ENCODE measurements at places on chromosomes 5 and 9. TPM values are rescaled to one million over a fixed set of nuclear protein-coding genes. Genes with fewer than 3 reads are reported as not detected.

GRCh38 chr5:111385051-111385450 is 127.3 kb downstream of the STARD4 start:
- DNase-seq: no peak

GRCh38 chr5:139104577-139105276 is 93.4 kb downstream of the SIL1 start:
- DNase-seq: peak; percentile 41

GRCh38 chr5:88109818-88110217 is 158.8 kb downstream of the TMEM161B start:
- no peak for DNase-seq

GRCh38 chr9:34493972-34494535 is 28.7 kb downstream of the ENHO start:
- no peak for DNase-seq

DNA sequence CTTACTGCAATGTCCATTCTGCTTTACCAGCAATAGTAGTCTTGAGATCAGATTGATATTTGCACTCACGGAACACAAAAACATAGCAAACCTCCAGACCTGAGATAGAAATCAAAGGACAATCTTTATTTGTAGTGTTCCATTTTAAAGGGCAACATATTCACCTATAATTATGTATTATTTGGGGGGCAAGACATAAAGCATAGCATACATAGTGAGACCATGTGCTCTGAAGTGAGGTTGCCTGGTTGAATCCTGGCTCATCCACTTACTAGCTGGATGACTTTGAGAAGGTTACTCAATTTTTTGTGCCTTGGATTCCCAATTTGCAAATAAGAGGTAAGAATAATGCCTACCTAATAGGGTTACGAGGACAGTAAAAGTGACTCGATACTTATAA is at the start of gene OR1B1:
TSS of gene OR1B1 (minus strand) at position 101 of the 400 bp plus-strand sequence.
- no peak for DNase-seq

GRCh38 chr5:122703203-122703602 is 71.7 kb upstream of the SNX2 start:
- DNase-seq: no peak

GARIN3 gene
- not detected for polyA plus RNA-seq

- DNase-seq: no peak
These were observed 163.4 kb downstream of the ICE1 start for GRCh38 chr5:5585751-5586341.

FOXD4L5 gene
- not detected for polyA plus RNA-seq

- DNase-seq: no peak
These were observed 75.0 kb downstream of the TLE1 start for GRCh38 chr9:81614335-81614734.

GRCh38 chr5:136269973-136270372 is 77.0 kb upstream of the SMIM32 start:
- DNase-seq: no peak

- DNase-seq: no peak
These were observed 281.1 kb upstream of the MAP3K1 start for GRCh38 chr5:56534102-56534829.

DNA sequence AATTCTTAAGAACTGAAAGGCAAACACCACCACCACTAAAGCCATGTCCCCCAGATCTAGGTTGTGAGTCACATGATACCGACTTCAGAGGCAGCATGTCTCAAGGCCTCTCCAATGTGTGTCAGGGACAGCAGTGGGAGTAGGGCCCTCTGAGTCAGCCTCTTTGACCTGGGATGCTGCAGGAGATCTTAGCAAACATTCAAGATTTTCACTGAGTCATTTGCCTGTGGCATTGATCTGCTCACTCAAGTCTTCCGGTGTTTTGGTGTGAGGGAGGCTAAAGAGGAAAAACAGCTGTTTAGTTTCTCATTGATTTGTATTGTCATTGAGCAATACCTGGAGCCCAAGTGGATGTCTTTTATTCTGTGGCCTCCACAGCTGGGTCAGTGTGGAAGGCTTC is 36.1 kb downstream of the TMC1 start:
- DNase-seq: peak; percentile 84

DNA sequence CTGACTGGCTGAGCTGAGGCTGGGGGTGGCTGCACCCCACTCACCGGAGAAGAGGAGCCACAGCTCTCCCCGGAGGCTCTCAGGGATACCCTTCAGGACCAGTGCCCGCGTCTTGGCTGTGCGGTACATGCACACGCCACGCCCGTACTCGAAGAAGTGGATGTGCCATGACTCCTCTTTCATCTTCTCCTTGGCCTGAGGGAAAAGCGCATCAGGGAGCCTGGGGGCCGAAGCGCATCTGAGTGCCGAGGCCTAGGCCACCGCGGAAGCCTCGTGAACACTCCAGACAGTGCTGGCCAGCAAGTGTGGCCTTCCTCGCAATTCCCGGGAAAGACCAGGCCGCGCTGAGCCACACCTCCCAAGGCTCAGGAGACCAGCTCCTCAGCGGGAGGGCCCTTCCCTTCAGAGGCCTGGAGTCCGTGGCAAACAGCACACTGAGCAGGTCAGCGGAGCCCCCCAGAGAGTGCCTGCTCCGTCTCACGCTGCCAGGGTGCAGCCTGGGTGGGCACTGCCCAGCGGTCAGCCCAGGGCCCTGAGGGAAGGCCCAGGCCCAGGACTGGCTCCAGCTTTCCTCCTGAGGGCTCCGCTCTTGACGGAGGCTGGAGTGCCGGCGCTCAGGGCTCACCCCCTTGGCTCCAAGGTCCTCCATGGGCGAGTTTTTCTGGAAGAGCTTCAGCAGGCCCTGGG is 20.5 kb upstream of the MRNIP start:
- no peak for DNase-seq

OSMR gene
- polyA plus RNA-seq: 43.4 TPM

S100Z gene
- not detected for polyA plus RNA-seq

GRCh38 chr9:111759762-111760639 is 34.7 kb downstream of the SHOC1 start:
- DNase-seq: peak; percentile 63

DNA sequence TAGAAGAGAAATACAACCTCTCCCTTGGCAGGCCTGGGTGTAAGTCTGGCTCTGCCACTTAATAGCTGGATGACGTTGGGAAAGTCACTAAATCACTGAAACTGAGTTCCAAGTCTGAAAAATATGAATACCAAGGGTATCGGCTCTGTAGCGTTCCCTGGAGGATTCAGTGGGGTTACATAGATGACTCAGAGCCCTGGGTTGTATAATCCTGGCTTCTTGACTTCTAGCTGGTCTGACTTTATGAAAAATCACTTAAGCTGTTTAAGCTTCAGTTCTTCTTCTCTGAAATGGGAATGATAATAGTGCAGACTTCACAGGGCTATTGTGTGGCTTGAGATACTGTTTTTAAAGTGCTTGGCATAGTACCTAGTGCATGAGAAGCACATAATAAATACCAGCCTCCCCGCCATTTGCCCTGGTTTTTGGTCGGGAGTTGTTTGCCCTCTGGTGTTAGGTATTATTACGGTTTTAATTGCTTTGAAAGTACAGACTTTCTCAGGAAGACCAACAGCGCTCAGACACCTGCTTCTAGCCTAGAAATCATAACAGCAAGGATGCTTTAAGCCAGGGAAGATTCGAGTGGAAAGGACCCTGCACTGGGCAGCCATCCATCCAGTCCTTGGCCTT is 43.0 kb downstream of the CYFIP2 start:
- DNase-seq: no peak

GRCh38 chr5:151682751-151683331 is 3.9 kb downstream of the SPARC start:
- no peak for DNase-seq

DNA sequence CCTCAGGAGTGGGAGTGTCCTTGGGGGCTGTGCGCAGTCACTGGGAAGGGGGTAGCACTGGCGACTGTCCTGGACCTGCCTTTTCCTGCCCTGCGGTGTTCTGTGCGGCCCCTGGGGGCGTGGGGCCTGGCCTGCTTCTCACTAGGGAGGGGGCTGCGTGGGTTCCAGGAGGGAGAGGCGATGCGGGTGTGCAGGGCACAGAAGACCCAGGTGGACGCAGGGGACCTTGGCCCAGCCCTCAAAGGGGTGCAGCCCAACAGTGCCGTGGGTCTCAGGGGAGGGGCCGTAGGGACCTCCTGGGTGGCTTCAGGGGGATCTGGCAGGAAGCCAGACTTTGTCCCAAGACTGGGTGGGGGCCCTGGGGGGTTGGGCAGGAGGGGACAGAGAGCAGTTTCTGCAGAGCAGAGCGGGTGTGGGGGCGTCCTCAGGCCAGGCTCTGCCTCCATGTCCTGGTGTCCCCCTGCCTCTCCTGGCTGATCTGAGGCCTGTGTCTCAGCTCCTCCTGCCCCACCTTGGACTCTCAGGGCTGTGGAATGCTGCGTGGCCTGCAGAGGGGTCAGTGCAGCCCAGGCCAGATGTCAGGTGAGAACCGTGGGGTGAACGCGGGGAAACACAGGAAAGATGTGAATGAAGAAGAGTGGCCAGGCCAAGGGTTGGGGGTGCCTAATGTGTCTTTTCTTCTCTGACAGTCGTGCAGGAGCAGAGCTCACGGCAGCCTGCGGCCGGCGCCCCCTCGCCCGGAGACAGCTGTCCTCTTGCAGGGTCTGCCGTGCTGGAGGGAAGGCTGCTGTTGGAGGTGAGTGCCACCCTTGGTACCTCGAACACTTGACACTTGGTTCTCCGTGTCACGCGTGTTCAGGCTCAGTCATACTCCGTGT is 54.6 kb downstream of the AHRR start:
- no peak for DNase-seq

DNA sequence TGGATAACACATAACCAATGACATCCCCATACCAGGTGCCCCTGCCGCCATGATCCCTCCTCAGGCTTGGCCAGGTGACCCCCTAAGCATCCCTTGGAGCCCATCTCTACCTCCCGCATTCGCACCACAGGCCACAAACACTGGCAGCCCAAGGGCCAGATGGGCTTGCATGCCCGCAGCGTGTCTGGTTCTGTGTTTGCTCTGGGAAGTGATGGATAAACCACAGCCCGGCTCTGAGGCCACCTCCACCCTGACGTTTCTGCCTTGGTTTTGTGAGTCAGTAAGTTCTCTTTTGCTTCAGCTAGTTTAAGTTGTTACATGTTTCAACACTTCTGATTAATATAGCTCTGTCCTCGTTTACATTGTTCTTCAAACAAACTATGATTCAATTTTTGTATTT is 172.4 kb upstream of the PHYKPL start:
- DNase-seq: no peak

- DNase-seq: no peak
These were observed 990.1 kb upstream of the C9orf72 start for GRCh38 chr9:28563291-28563934.

- DNase-seq: no peak
These were observed 55.0 kb upstream of the KCNMB1 start for GRCh38 chr5:170444181-170444580.

DNA sequence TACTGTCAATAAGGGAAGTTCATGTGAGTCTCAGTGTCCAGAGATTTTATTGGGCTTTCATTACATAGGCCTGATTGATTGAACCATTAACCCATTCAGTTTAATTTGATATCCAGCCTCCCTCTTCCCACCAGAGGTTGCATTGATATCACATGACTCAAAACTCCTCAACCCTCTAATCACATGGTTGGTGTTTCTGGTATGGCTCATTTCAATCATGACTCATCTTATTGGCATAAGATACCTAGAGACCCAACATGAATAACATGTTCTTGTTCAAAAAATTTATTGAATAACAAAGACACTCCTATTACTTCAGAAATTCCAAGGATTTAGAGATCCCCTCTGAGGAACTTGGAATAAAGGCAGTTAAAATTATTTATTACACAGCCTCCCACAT is 982.2 kb downstream of the TLE1 start:
- DNase-seq: no peak

DNA sequence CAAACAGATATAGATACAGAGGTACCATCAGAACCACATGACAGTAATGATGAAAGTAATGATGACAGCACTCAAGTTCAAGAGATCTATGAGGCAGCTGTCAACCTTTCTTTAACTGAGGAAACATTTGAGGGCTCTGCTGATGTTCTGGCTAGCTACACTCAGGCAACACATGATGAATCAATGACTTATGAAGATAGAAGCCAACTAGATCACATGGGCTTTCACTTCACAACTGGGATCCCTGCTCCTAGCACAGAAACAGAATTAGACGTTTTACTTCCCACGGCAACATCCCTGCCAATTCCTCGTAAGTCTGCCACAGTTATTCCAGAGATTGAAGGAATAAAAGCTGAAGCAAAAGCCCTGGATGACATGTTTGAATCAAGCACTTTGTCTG is 69.2 kb downstream of the VCAN start:
- no peak for DNase-seq

- DNase-seq: no peak
These were observed 8.3 kb upstream of the NDFIP1 start for GRCh38 chr5:142100307-142100706.

DNA sequence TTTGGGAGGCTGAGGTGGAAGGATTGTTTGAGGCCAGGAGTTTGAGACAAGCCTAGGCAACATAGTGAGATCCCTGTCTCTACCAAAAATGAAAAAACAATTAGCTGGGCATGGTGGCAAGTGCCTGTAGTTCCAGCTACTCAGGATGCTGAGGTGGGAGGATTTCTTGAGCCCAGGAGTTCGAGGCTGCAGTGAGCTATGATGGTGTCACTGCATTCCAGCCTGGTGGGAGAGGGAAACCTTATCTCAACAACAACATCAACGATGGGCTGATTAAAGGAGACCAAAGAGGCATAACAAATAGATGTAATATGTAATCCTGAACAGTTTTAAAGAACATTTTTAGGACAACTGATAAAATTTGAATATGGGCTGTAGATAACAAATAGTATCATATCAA is 34.2 kb upstream of the PANK3 start:
- no peak for DNase-seq

- DNase-seq: no peak
These were observed 9.4 kb upstream of the MAPK9 start for GRCh38 chr5:180301253-180301652.

NIPAL4 gene
- 2.2 TPM for polyA plus RNA-seq

MCCC2 gene
- 24.1 TPM for polyA plus RNA-seq

DNA sequence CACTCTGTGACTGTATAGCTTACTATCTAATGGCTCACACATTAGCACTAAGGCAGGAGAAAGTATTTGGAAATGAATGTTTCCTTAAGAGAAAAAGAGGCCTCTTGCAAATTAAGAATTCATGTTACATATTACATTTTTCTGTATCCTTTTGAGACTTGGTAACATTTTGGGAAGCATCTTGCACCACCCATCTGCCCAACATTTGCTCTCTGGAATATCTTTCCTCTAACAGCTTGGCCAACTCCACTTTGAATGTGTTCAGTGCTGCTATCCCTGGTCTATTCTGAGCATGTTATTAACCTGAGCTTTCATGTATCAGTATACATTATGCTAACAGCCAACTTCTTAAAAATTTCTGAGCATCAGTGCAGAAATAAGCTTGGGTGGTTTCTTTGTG is 27.2 kb downstream of the MFAP3 start:
- DNase-seq: no peak

SPINK6 gene
- polyA plus RNA-seq: not detected

GFI1B gene
- polyA plus RNA-seq: not detected

GRCh38 chr5:179326122-179326927 is 18.9 kb downstream of the ADAMTS2 start:
- peak; percentile 96 for DNase-seq

SPATA31A3 gene
- not detected for polyA plus RNA-seq

IRX1 gene
- 0.15 TPM for polyA plus RNA-seq

Measured in BJ (cell line).